ENCODE measurements at places on chromosomes 16 and 17.

GRCh38 chr17:35160354-35161201, 13.0 kb downstream of the UNC45B start:
- no peak for DNase-seq

GRCh38 chr17:58375811-58376210, 23.8 kb upstream of the SUPT4H1 start:
- DNase-seq, result no peak

DNA sequence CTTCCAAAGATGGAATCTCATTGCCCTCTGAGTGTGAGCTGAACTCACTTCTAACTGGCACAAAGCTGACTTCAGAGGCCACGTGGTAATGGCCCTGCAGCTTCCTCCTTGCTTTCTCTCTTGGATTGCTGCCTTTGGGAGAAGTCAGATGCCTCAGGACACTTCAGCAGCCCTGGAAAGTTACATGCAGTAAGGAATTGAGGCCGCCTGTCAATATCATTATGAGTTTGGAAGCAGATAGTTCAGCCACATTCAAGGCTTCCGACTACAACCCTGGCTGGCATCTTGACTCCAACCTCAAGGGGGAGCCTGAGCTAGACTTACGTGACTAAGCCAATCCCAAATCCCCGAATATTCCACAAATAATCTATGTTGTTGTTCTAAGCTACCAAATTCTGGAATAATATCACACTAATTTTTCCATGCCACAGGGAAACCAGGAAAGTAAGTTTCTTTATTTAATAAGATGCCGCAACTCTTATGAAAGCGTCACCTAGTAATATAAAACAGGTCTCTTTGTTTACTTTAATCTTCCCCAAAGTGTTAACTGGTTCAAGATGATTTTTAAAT, 13.6 kb downstream of the CEP20 start:
- DNase-seq, result peak; percentile 31

GRCh38 chr16:87436225-87437172, 44.4 kb downstream of the MAP1LC3B start:
- no peak for DNase-seq

GRCh38 chr16:4882000-4882632, 34.8 kb downstream of the UBN1 start:
- no peak for DNase-seq

DNA sequence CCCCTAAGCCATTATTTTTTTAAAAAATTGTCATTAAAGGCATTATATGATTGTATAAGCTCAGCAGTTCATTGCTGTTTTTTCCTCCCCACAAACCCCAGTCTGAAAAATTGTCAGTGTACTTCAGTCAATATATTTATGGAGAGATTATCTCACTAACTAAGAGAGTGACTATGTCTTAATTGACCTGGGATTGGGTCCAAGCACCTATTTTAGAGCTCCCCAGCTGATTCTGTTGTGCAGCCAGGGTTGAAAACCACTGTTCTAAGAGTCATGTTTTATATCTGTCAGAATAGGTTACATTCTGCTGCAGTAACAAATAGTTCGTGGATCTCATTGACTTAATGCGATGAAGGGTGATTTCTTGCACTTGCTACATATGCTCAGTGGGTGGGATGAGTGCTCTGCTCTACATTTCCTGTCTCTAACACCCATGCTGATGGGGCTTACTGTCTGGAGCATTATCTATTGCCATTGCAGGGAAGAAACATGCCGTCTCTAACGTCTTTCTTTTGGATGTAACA, 171.2 kb upstream of the MPHOSPH6 start:
- peak; percentile 30 for DNase-seq

DNA sequence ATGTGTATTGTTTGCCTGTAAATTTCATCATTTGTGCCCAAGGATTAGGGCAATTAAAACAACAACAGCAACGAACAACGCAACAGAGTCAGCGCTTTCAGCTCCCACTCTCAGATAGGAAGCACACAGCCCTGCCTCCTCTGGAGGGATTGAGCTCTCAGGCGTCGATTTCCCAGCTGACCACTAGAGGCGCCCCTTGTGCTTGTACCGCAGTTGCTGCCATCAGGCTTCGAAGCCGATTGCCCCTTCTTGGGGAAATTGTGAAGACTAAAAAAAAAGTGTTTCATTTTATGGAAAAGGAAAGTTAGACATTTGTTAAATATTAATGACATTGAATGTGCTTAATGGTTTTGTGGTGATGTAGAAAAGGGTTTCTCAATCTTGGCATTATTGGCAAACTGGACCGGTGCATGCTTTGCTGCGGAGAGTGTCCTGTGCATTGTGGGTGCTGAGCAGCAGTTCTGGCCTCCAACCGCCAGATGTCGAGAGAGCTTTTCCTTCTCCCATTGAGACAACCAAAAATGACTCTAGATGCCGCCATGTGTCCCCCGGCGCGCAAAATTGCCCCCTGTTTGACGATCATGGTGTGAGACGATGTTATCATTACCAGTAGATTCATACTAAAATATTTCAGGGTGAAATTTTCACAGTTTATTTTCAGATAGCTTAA, 650.4 kb upstream of the RBFOX1 start:
- DNase-seq, result peak; percentile 6

GRCh38 chr17:78107457-78107856, 21.1 kb downstream of the TMC6 start:
- DNase-seq, result no peak

DNA sequence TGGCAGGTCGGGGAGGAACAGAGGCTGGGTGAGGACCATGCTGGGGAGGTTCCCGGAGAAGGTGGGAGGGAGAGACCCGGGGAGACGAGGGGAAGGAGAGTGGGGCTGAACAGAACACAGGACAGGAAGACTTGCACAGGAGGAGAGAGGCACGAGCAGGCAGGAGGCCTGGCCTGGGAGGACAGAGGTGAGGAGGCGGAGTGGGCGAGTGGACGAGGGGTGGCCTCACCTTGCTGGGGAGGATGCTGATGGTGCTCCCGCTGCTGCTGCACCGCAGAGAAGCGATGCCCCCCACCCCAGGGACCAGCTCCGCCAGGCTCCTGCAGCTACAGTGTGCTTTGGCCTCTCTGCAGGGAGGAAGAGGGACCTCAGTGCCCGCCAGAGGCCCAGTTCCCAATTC, 34.5 kb downstream of the TMEM204 start:
- no peak for DNase-seq

GRCh38 chr17:81712468-81713003, 452 bp downstream of the SLC25A10 start:
- DNase-seq, result peak; percentile 45

DNA sequence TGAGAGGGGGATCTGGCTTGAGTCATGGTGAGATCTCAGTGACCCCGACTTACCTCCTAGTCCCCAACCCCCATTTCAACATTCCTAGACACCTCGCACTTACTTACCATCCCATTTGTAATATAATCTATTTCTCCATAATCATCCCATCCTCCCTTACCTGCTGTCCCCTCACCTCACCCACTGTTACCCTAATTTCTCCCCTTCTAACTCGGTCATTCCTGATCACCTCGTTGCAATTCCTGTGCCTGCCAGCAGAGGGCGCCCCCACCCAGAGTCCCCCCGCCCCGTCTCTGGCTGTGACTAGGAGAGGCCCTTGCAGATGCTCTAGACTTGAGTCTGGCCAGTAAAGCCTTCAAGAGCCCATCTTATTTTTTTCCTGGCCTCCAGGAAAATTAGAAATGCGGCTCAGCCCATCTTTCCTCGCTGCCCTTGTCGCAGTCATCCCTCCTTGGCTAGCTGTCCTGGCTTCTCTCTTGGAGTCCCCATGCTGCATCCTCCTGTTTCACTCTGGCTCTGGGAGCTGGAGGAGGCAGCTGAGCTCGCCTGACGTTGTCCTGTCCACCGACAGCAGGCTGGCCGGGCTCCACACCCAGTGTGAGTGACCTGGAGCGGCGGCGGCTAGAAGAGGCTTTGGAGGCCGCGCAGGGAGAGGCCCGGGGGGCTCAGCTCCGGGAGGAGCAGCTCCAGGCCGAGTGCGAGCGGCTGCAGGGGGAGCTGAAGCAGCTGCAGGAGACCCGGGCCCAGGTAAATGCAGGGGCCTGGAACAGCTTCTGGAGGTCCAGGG, 5.0 kb downstream of the TBKBP1 start:
- DNase-seq, result peak; percentile 30

DNA sequence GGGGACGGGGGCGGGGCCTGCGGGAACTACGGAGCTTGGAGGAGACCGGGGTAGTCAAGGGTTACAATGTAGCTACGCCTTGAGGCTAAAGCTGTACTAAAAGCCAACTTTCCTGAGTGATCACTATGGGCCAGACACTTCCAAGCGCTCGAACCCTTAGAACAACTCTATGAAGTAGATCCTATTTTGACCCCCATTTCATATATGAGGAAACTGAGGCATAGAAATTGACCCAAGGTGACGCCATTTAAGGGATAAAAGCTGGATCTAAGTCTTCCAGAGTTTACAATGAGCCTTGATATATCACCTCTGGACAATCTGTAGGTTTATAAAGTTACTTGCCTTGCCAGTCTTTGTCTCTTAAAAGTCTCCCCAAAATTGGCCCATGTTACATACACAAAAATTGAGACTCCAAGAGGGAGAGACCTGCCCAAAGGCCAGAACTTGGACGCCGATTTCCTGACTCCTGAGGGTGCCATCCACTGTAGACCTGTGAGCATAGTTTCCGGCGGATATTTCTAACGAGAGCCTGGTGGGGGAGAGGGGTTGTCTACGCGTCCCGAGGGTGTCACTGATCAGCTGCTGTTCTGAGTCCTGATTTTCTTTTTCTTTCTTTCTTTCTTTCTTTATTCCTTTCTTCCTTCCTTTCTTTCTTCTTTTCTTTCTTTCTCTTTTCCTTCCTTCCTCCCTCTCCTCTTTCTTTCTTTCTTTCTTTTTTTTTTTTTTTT, 555 bp upstream of the NCBP3 start:
- no peak for DNase-seq

- no peak for DNase-seq
These were observed 174.1 kb downstream of the WSCD1 start for GRCh38 chr17:6244253-6244652.

DNA sequence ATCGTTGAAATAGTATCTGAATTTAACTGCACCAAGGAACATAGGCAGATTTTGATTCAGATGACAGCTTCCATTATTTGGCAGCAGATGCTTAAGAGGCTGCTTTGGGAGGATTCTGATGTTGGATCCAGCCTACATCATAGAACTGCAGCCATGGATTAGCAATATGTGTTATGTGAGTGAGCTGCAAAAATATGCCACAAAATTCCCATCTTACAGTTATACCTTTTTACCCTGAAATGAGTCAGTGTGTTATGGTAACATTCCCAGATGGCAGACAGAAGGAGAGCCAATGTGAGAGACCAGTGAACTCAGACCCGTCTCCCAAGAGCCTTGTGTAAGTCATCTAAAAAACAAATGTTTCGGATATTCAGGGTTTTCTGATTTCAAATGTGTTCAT, 206.1 kb downstream of the CDH13 start:
- DNase-seq, result no peak

GRCh38 chr16:66849549-66849948, 5.3 kb downstream of the CA7 start:
- no peak for DNase-seq

- DNase-seq, result no peak
These were observed 14.6 kb downstream of the TOX3 start for GRCh38 chr16:52532384-52532783.

DNA sequence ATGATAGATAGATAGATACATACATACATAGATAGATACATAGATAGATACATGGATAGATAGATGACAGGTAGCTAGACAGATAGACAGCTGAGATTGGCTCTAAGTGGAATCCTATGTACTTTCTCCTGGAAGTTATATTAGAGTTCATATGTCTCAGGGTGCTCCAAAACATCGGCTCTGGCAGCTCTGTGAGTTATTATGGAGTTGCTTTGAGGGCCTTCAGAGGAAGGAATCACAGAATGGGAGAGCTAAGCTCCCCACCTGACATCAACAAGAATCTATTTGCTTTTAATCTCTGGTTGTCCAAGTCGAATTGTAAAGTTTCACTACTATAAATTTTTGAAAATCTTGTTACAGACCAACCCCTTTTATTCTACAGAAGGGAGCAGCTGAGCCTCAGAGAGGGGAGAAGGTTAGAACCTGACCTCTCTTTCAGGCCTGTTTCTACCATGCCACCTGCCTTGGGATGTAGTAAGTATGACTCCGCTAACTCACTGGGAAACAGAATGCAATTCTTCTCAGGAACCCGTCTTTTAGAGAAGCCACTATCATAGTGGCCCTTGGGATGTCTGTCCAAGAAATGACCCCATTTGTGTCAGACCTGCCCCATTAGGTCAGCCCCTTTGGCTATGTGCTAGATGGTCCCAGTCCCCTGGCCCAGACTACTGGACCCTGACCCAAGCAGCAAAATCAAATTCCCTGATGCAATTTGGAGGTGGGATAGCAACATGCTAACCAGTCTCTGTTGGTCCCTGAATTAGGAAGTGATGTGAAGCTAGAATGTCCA, 18.3 kb downstream of the GP2 start:
- no peak for DNase-seq

DNA sequence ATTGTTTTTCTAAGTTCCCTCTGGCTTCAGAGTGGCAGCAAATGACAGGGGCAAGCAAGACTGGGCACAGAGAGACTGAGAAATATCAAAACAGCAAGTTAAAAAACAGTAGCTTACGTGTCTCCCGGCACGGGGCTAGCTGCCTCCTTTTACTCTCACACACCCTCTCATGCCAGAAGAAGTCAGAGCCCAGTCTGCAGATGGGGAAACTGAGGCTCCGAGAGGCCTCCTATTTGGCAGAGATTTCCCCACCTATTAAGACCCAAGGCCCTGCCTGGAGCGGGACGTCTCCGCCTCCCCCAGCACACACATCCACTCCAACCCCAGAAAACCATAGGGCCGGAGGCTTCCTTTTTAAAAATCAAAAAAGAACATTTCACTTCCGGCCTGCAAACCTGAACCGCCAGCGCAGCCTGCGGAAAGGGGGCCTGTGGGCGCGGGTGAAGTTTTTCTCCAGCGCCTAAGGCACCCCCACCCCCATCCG, 832 bp downstream of the CARHSP1 start:
- no peak for DNase-seq

DNA sequence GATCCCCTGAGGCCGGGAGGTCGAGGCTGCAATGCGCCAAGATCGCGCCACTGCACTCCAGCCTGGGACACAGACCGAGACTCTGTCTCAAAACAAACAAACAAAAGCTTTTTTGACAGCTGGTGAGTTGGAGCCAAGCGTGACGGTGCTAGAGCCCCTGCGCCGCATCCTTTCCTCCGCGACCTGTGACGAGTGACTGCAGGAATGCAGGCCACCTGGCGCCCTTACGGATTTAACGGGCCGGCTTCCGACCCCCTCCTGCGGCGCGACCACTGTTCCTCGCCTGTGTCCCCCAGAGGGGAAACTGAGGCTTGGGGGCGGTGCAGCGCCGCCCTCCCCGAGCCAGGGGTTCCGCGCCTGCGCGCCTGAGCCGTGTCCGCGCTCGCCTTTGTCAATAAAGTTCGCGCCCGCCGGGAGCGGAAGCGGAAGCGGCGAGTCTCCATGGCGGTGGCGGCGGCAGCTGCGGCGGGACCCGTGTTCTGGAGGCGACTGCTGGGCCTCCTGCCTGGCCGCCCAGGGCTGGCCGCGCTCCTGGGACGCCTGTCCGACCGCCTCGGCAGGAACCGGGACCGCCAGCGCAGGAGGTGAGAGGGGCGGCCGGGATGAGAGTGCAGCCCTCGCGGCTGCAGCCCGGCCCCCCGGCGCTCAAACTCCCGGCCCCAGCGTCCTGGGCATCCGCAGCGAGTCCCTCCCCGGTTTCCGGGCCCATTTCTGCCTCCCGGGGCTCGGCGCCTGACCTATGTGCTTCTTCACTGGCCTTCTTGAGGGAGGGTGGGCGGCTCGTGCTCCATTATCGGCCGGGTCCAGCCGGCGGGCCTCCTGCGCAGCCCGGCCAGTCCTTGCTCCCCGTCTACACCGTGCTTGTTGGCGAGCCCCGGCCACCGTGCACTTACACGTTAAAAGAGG, at the start of gene PGS1:
TSS of gene PGS1 (plus strand) at position 425 of the 906 bp plus-strand sequence. CDS start at position 442, 17 bp downstream.
- DNase-seq, result peak; percentile 75

GRCh38 chr17:81537856-81538555, 9.8 kb downstream of the FSCN2 start:
- DNase-seq, result peak; percentile 82
